ENCODE measurements at places on chromosomes 4 and X.

DNA sequence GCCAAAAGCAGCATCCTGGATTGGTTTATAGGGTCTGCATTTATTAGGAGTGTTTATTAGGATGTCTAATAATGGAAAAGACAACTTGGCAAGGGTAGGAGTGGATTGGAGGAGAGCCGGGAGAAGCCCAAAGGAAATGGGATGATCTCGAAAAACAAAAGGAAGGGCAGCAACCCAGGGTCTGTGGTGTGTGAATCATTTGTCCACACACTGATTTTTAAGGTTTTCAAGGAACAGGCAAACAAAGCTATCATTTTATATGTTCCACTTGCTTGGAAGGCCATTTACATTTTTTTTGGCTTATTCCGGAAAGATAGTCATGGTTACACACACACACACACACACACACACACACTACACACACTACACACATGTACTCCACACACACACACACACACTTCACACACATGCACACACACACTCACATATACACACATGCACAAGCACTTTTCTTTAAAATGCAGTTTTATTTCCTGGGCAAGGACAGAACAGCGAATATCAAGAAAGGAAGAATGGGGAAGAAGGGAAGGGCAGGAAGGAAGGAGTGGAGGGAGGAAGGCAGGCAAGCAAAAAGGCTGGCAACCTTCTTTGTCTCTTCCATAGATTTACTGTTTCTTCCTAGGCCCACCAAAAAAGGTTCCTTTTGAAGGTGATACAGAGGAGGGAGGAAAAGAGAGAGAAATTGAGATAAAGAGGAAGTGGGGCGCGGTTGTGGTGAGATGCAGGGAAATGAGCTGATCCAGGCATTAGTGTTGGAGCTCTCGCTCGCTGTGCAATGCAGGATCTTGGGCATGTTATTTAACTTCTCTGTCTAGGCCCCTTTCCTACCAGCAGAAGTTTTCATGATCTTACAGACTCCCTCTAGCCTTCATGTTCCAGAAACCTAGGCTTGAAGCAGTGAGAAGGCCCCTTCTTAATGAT lies 88.6 kb upstream of the MAML3 start:
- peak; percentile 83 for DNase-seq

DNA sequence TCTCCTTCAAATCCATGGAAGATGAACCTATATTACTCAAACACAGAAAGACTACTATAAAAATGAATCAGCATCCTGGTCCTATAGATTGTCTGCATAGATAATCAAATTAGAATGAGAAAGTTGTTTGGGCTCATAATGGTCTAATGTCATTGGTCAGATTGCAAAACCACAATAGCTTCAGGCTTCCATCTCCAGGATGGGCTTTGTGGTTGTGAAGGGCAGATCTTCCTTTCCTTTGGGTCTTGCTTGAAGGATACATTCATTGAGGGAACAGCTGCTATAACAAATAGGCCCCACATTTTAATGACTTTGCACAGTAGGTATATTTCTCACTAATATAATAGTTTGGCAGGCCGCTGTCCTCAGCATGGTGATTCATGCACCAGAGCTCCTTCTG lies 94.3 kb downstream of the REPS2 start:
- no peak for DNase-seq

DNA sequence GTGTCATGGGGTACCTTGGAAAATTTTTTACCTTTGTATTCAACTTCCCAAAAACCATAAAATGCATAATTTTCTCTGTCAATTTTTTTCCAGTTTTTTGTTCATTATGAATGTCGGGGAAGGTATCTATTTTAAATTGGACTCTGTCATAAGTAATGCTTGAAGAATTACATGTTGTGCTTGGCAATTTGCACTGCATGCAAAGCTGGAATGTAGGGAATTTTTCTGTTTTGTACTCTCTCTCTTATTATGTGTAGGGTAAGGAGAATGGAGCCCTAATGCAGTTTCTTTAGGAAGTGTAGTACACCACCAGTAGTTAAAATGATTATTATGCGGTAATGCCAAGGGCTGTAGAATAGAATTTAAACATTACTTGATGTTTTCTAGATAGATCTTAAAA lies 137.7 kb upstream of the LIMCH1 start:
- no peak for DNase-seq

DNA sequence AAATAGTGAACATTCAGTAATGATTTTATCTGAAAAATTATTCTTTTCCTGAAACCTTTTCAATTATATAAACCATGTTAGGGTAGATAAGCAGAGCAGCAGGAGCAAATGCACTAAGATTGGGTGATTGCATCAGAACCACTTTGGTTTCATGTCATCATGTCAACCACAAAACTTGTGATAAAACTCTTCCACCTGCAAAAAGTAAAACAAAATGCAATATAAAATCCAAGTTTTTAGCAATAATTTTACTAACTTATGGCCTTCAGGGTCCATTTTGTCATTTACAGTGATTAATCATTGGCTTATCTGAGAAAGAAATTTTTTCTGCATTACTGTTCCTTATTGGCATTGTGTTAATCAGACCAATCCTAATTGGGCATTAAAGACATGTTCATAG lies 42.4 kb downstream of the NHS start:
- DNase-seq: no peak

DNA sequence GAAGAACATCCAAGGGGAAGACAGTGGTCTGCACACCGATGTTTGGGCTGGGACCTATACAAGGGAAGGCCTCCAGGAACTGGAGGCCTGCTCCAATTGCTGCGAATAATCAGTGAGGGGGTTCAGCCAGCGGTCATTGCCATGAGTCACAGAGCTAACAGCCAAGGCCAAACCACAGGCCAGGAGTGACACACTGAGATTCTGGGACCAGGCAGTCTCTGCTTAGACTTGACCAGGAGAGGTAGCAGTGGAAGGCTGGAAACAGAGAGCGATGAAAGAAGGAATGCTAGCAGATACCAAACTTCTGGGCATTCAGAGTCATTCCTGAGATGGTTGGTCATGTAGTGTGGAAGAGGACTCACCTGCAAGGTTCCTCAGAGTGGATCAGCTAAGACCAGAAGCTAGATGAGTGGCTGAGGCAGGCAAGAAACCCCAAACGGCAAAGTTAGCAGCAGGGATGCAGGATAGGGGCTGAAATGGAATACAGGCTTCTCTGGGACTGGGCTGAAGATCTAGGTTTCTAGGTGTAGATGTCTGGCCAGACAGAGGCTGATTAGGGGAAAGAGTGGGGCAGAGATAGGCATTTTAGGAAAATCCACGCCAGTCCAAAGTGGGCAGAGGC lies 54.7 kb downstream of the CNGA2 start:
- no peak for DNase-seq

DNA sequence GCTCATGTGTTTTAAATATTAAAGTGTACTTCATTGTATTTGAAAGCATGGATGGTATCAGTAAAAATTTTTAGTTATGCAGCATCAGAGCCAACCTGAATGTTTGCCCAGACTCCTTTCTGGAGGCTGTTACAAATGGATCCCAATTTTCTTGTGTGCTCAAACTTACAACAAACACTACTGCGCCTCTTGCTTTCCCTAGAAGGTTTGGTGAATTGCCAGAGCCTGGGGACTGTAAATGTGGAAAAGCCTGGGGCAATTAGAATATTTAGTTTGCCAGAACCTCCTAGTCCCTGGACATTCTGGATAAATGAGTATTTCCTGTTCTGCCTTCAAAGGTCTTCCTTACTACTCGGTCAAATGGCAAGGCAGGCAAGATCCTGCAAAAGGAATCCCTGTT lies 4.8 kb downstream of the CAPN6 start:
- no peak for DNase-seq

GRCh38 chrX:112025753-112026152 lies 56.8 kb downstream of the TRPC5 start:
- no peak for DNase-seq

DNA sequence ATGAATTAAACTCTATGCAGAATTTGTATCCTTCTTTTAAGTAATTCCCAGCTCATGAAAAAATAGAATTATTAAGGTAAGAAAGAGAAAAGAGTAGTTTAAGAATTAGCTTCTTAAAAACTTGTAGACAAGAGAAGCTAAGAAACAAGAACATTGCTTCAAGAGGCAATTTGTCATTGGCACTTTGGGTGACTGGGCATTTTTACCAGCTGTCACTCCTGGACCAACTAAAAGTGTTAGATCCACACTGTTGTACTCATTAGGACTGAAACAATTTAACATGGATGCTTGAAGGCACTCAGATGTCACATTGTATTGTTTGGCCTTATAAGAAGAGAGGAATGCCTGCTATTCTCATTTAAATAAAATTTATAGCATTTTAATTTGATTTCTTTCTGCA lies 7.4 kb downstream of the COL25A1 start:
- DNase-seq: no peak

DNA sequence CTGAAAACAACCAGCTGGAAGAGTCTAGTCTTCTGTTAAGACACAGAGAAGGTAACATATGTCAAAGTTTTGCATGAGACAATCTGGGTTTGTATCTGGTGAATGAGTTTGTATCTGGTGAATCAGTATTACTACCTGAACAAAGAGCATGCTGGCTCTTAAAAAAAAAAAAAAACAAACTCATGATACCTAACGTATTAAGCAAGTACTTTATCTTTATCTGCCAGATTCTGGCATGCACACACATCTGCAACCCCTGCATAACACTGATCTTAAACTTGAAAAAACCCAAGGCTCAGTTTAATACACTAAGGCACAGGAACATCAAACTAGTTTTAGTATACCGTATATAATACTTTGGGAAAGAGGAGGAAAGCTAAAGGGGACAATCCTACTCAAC lies 5.8 kb downstream of the YTHDC1 start:
- no peak for DNase-seq

- DNase-seq: peak; percentile 14
These were observed 95.7 kb downstream of the NPNT start for GRCh38 chr4:105990933-105991332.

DNA sequence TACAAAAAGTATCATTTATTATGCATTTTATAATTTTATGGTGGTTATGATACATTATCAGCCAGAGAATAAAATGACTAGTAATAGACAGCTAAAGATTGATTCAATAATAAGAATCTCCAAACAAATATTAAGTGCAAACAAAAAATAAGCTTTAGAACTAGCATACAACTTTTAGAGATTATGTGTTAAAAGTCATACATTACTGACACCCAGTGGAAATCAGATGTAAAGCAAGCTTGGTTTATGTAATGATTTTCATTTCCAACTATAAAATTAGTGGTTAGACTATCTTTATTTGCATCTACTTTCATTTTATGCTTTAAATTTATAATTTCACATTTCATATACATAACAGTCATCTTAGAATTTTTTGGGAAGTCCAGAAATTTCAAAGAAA lies 57.7 kb downstream of the IL13RA2 start:
- peak; percentile 9 for DNase-seq

DNA sequence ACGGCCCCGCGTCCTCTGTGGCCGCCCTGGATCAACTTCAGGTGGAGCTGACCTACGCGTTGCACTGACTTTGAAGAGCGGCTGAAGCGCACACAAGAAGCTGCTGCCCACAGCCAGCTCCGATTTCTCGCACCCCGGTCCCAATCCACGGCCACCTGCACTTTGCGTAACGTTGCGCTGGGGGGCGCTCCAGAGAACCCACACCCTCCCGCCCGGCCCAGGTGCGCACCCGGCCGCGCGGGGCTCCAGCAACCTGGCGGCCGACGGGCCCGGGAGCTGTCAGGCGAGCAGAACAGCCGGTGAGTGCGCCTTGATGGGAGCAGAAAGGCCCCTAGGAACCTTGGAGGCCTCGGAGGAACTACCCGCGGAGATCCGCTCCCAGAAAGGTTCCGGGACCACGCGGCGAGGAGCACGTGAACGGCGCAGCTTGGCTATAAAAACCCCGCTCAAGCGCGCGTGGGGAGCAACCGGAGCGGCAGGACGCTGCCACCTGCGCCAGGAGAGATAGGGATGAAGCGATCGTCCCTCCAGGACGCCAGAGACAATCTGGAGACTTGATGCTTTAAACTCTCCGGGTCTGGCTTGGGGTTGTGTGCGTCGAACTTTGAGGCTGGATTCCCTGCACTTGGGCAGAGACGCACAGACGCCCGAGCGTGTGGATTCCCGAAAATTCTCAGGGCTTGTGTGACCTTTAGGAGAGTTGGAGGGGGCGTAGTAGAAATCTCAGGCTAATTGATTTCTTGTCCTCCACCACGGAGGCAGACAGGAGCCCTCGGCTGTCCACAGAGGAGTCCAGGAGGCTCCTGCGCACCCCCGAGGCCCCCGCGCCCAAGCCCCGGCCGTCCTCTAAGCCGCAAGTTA lies 591 bp upstream of the NWD2 start:
- DNase-seq: no peak

GRCh38 chrX:126170720-126171119 lies 4.6 kb upstream of the DCAF12L2 start:
- DNase-seq: no peak

GRCh38 chrX:40299641-40300046 lies 201.9 kb upstream of the BCOR start:
- no peak for DNase-seq

DNA sequence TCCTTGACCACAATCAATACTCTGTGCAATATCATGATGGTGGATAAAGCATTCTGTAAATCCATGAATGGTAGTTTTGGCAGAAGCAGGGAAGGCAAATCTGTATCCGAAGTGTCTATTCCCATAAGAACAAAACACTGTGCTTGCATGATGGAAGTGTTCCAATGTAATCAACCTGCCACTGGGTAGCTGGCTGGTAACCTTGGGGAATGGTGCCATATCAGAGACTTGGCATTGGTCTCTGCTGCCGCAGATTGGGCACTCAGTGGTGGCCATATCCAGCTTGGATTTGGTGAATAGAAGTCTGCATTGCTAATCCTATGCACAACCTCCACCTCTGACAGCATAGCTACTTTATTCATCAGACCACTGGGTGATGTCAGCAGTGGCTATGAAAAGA lies 114.3 kb upstream of the EMCN start:
- no peak for DNase-seq

DNA sequence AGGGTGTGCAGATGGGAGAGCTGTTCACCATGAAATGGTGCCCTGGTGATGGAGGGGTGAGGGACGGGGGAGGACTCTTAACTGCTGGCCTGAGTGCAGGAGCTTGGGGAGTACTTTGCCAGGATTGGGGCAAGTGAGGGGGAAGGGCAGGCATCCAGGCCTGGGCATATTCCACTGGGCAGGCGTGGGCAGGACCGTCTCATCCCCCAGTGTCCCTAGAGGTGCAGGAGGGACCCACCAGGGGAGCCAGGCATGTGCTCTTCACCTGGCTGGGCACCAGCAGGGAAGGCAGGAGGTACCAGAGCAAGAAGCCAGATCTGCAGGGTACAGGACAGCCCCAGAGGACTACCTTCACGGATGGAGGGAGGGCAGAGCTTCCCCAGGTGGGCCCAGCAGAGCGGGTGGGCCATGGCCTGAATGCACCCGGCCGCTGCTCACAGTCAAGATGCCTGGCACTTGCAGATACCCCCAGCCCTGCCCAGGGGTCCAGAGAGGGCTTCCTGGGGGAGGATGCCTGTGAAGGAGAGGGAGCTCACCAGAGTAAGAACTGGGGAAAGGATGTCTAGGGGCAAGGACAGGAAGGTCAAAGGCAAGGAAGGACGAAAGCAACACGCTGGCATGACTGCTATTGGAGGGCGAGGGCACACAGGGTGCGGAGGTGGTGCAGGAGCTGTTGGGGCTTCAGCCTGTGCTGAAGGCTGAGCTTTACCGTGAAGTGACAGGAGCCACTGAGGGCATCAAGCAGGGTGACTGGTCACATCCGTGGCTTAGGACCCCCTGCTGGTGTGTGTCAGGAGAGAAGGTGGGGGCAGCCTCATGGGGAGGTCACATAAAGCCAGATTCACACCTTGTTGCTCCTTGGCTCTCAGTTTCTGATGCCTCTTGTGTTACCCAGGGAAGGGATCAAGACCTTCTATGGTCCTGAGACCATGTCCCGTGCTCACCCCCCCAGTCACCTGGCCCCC lies 68.2 kb upstream of the NKX1-1 start:
- no peak for DNase-seq

GRCh38 chrX:17030092-17030491 lies 83.6 kb downstream of the REPS2 start:
- peak; percentile 39 for DNase-seq

GRCh38 chrX:41522671-41523070 lies 75.5 kb downstream of the NYX start:
- DNase-seq: no peak

All from Kasumi-1 (cell line).